NCI-H187 treated with DMSO at 0.1 percent for 48 hours (cell line): ENCODE measurements at places on chromosomes 16 and 17.
A peak's percentile ranks its signal among the peaks of the same experiment; 100 is the strongest.

- no peak for DNase-seq
These were observed at the start of gene MYO18A for GRCh38 chr17:29180034-29180787. TSS of gene MYO18A (minus strand) at chr17:29180398. CDS start at chr17:29166940, 13,458 bp downstream.

- no peak for DNase-seq
These were observed 219.4 kb downstream of the TANC2 start for GRCh38 chr17:63185420-63185819.

GRCh38 chr17:63644846-63645245 is 22.6 kb downstream of the MAP3K3 start:
- no peak for DNase-seq

GRCh38 chr16:57775661-57776469 is 26.4 kb downstream of the KIFC3 start:
- DNase-seq = peak; percentile 46

DNA sequence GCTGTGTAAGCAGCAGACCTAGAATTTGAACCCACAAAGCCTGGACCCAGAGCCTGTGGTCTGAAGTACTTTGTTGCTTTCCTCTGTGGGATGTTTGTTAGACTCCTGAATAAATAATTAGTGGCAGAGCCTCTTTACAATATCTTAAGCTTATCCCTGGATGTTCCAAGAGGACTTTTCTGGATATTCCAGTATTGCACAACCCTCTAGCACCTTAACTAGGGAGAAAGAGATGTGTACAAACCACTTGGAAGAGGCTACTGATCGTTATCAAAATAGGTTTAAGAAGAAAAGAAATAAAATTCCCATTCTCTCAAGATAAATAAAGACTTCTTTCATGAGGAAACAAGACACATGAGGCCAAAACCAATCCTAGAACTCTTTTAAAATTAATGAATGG is 632.4 kb downstream of the CDH11 start:
- no peak for DNase-seq
